ENCODE measurements at places on chromosomes 1 and 21.

DNA sequence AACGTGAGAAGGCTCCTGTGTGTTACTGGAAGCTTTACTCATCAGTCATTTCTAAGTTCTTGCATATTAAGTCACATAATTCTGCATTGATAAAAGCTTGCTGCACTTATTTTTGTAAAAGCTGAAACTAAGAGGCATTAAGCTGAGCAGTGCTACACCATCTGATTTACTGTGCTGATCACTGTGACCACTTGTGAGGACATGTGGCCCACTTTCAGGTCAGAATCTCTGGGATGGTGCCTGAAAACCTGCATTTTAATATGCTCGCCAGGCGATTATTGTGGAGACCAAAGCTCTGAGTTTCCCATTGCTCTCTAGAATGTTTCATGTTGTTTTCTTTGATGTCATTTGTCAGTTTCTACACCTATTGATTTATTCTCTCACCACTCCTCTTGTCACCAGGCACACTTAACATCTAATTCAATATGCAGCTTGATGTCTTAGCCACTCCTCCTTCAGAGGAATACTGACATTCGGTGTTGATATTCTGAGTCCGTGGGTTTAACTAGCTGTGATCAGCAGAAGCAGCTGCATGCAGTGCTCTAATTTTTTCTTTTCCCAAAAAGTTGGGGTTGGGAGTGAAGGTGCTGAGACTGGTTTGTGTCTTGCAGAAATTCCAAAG lies 85.3 kb downstream of the RAVER2 start:
- no peak for DNase-seq

GRCh38 chr1:59266927-59267293 lies 30.0 kb upstream of the FGGY start:
- no peak for DNase-seq

DNA sequence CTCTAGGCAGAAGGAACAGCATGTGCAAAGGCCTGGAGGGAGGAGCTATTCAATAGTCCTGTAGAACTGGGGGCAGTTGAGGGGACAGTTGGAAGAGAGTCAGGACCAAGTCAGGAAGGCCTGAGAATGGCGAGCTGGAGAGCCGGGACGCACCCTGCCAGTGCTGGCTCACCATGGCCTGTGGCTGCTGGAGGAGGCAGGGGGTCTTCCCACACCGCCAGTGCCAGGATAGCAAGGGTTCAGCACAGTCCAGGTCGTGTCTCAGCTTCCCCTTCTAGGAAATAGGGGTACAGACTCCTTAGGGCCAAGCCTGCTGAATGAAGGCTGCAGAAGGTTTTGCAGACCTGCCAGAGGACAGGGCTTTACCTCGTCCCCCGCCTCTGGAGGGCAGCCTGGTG lies 7.3 kb downstream of the PODN start:
- no peak for DNase-seq

DNA sequence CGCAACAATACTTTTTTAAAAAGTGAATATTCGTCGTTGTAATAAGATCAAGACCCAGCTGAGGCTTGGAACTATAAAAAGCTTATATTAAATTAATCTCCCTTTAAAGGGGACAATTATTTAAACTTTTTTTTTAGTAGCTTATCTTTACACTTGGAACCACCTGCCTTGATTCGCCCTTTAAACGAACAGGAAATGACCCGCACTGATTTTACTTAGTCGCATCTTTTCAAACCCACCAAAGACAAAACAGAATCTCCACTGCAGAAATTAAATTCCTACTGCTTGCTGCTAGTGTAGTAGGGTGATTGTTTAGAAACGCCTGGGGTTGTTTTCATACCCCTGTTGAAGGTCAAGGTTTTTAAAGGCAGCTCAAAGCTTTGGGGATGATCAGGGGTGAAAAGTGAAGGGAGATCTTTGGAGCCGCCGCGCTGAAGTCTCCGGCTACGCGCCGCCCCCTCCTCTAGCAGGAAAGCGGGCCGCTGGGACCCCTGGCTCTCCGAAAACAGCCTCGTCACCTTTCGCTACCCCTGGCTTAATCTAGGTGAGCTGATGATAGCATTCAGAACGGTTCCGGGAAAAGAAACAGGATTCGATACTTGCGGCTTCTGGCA lies 163.4 kb downstream of the RUNX1 start:
- no peak for DNase-seq

- DNase-seq, result no peak
These were observed 31.4 kb upstream of the C1orf185 start for GRCh38 chr1:51070640-51071039.

DNA sequence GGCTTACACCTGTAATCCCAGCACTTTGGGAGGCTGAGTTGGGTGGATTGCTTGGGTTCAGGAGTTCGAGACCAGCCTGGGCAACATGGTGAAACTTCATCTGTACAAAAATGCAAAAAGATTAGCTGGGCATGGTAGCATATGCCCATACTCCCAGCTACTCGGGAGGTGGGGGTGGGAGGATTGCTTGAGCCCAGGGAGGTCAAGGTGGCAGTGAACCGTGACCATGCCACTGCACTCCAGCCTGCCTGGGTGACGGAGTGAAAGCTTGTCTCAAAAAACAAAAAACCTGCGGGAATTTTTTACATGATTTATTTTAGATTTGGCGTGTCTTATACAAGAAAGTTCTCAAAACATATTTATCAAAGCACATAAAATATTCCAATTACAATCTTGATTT lies 27.8 kb upstream of the MTR start:
- DNase-seq, result no peak

GRCh38 chr1:227731241-227731677 lies 3.8 kb downstream of the JMJD4 start:
- DNase-seq, result no peak

GRCh38 chr21:33492571-33492970 lies 1.1 kb upstream of the DNAJC28 start:
- DNase-seq, result no peak

DNA sequence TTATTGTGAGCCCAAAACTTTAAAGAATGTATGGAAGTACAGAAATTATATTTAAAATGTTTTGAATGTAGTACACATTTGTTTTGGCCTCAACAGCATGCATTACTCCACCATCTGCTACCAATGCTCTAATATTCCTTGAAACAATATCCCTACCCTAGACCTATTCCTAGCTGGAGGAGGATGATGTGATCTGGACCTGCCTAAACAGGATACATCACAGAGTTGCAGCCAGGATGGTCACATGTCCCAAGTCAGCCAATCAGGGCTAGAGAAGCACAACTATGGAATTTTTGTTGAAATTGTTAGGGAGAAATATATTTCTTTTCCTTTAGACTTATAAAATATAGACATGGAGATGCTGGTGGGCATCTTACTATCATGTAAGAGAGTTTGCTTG lies 623.3 kb upstream of the NR5A2 start:
- DNase-seq, result no peak

GRCh38 chr21:26275801-26276200 lies 105.2 kb upstream of the APP start:
- no peak for DNase-seq

DNA sequence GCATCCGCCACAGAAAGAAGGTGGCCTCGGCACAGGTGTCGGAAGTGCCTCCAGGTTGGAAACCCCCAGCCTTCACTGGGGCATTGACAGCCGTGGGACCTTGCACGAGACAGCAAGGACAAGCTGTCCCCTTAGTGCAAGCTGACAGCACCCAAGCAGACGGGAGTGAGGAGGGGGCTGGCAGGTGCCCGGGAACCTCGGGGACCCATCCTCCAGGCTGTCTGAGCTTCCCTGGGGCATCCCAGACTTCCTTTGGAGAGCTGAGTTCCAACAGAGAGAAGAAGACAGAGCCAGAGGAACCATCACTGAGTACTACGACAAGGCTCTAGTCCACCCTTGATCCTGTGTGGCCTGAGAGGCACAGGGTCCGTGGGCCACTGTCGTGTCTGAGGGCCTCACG lies 100.6 kb upstream of the RAB4A start:
- DNase-seq, result no peak

All from stimulated activated CD4-positive, alpha-beta T cell treated with anti-CD3 and anti-CD28 coated beads, Interleukin-1b, Interleukin-23, amount 100 ng/mL, for 48 hours (primary cell).